A172 (cell line): ENCODE measurements at places on chromosomes 2 and 18.

- DNase-seq, result no peak
These were observed 10.3 kb downstream of the SULT1C4 start for GRCh38 chr2:108388045-108388444.

GRCh38 chr2:183919926-183920325 lies 678.4 kb upstream of the ZNF804A start:
- no peak for DNase-seq

GRCh38 chr18:32607816-32608215 lies 137.1 kb upstream of the GAREM1 start:
- DNase-seq, result no peak

GRCh38 chr2:199128476-199129229 lies 329.1 kb downstream of the SATB2 start:
- DNase-seq, result no peak

GRCh38 chr2:225192869-225193268 lies 150.6 kb upstream of the DOCK10 start:
- DNase-seq, result no peak

DNA sequence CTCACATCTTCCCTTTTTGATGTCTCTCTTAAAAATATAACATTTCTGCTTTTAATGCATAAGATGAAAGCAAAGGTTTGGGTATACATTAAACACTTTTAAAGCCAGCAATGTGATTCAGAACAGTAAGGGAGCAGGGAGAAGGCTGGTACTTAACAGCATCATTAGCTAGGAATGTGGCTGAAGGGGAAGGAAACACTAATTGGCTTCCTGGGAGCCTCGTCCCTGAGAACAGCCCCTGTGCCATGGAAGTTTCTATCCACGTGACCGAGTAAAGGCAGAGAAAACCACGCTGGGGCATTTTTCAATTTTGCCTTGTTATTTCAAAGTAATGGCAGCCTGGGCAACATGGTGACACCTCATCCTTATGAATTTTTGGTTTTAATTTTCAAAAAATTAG lies 109.2 kb upstream of the GPC1 start:
- DNase-seq, result peak; percentile 77

- DNase-seq, result peak; percentile 44
These were observed 51.4 kb downstream of the SLC38A11 start for GRCh38 chr2:164903951-164904350.

DNA sequence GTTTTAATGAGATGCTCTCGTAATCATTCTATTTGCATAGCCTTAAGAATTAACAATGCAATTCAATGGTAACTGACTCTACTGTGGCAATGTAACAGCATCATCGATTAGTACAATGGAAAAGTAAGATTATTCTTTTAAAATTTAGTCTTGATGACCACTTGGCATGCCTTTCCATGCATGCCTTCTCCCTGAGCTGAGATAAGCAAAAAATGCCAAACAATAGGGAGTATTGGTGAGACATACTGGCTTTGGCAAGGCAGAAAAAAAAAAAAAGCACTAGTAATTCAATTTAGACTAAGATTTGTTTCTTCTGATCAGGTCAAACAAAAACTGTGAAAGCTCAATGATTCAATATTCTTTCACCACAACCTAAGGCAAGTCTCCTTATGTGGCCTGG lies 110.8 kb upstream of the TRIB2 start:
- no peak for DNase-seq

DNA sequence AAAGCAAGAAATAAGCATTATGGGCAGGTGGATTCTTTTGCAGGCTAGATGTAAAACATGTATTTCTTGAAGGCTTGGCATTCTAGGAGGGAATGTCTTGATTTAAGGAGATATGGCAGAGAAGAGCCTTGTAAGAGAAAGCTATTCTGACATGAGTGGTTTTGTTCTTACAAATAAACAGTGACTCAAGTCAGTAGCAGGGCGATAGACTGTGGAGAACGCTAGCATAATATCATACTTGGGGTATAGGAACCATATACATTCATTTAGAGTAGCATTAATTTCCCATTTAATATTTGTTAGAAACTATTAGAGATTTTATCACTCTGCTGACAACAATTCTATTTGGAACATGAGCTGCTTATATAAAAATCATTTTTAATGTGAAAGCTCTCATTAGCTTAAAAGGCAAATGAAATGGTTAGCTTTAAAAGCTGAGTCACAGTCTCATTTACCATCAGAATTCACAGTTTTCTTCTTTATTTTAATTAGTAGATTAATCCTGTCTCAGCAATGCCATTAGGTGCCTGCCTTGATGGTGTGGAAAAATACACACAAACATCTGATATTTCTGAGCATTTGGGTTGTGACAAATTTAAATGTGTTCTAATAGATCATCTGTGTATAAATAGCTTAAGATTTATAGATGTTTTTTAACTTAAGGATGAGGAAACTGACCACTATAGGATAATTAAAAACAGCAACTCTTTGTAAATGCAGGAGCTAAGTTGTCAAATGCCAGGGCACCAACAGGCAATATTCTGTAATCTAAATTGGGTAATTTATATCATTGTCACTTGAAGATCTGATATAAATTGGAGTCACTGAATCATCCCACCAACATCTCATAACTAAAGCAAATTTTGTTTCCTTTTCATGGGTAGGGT lies 276.7 kb downstream of the PLCL1 start:
- no peak for DNase-seq

DNA sequence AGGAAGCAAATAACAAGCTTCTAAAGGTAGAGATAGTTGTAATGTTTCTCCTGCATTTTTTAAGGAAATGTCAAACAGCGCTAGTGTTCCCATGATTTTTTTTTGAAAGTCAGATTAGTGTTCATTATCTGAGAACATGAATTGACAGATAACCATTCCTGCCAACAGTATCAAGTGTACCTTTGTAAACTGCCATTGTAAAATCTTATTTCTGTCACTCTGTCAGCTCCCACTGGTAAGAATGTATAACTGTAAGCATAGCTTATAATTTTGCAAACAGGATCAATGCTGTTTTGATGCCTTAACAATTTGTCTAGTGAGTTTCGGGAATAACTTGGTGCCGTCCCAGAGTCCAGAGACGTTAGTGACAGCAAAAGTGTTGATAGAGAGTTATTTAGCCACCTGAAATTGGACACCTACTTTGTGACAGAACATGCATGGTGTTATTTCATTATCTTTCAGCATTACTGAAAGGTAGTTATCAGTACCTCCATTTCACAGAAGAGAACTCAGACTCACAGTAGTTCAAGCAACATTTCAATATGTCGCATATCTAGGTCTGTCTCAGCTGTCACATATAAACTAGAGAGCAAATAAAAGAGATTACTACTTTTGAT lies 221.4 kb downstream of the THSD7B start:
- no peak for DNase-seq

DNA sequence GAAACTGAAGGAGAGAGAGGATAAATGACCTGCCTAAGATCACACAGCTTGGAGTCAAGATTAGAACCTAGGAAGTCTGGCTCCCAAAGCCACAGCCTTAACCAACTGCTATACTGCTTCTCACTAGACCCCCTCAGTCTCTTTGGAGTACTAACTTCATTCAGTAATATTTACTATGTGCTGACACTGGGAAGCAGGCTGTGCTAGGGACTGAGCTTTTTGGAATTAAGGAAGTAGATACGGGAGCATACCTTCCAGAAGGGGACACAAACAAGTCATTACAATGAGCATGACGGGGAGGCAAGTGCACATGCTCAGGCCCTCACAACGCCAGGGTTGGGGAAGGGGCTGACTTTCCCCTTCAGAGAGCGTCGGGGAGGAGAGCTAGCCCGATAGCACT lies 97.7 kb downstream of the INO80D start:
- DNase-seq, result no peak

DNA sequence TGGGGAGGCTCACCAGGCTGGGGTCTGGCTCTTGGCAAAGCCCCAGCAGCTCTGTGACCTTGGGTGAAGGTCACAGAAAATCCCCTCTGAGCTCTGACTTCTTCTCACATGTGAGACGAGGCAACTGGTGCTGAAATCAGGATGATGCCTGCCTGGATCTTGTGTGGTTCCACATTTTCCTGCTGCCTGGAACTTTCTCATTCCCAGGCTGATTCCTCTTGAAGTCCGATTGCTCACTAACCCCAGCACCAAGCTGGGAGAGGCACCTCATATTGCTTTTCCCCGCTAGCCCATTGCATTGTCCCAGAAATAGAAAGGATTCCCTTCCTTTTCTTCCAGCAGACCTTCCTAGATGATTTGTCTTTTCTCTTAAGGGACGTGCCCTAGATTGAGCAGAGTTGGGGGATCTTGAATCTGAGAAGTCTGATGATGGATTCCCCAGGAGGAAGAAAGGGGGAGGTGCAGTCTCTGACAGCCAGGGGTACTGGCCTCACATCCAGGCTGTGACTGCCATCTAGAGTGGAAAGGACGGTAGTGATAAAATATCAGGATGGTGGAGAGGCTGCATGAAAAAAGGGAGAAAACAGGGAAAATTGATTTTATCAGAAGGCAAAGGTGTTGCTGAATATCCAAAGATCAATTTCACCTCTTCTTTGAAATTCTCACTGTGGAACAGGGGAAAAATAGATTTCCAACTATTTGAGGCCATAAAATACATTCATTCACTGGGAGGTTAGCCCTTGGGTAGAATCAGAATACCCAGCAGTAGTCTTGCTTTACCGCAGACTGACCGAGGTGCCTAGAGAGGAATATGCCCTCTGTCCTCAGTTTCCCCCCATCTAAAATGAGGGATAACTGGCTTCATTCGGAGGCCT lies 96.3 kb downstream of the FAM210A start:
- peak; percentile 68 for DNase-seq

GRCh38 chr18:46250812-46251173 lies 146.6 kb downstream of the HAUS1 start:
- no peak for DNase-seq

DNA sequence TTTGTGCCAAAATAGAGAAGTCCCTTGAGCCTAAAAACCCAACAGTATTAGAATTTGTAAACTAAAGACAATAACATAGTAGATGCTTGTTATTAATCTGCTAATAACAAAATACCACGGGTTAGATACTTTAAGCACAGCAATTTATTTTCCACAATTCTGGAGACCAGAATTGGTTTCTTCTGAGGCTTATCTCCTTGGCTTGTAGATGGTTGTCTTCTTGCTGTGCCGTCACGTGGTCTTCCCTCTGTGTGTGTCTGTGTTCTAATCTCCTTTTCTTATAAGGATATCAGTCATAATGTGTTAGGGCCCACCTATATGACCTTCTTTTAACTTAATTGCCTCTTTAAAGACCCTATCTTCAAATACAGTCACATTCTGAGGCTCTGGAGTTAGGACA lies 260.1 kb downstream of the CYRIA start:
- DNase-seq, result no peak

GRCh38 chr2:157024129-157024528 lies 233.4 kb upstream of the GALNT5 start:
- no peak for DNase-seq

- DNase-seq, result no peak
These were observed 155.8 kb downstream of the COL6A3 start for GRCh38 chr2:237258116-237258515.

- DNase-seq, result no peak
These were observed 1.2 kb downstream of the BABAM2 start for GRCh38 chr2:27891673-27892105.

- DNase-seq, result no peak
These were observed 1407.4 kb downstream of the SUCLG1 start for GRCh38 chr2:83051538-83052170.

DNA sequence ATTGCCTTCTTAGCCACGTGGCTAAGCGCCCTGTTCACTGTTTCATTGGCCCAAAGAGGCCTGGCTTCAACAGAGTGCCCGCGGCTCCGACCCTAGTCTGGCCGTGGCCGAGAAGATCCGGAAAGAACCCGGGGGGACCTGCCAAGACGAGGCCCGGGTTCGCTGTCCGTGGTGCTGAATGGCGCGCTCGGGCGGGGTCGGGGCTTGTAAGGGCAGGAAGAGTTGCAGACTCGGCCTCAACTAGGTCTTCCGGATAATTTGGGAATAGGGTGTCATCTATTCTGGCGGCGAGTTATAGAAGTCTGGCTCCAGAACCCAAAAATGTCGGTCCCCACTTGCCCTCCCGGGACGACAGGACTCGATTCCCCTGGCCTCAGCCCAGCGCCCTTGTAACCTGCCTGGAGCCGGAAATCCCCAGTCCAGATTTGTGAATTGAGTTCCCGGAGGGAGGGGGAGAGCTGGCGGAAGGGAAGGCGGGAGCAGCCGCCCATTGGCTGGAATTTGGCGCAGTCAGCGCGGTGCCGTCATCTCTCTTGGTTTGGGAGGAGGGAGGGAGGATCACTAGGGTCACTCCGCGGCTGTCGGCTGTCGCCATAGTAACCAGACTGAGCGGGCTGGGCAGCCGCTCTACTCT lies 3.5 kb downstream of the CDK5R2 start:
- DNase-seq, result peak; percentile 96

- no peak for DNase-seq
These were observed 151.8 kb upstream of the UNC80 start for GRCh38 chr2:209619782-209620181.

GRCh38 chr18:63161761-63162195 lies 157.8 kb downstream of the BCL2 start:
- DNase-seq, result peak; percentile 79

DNA sequence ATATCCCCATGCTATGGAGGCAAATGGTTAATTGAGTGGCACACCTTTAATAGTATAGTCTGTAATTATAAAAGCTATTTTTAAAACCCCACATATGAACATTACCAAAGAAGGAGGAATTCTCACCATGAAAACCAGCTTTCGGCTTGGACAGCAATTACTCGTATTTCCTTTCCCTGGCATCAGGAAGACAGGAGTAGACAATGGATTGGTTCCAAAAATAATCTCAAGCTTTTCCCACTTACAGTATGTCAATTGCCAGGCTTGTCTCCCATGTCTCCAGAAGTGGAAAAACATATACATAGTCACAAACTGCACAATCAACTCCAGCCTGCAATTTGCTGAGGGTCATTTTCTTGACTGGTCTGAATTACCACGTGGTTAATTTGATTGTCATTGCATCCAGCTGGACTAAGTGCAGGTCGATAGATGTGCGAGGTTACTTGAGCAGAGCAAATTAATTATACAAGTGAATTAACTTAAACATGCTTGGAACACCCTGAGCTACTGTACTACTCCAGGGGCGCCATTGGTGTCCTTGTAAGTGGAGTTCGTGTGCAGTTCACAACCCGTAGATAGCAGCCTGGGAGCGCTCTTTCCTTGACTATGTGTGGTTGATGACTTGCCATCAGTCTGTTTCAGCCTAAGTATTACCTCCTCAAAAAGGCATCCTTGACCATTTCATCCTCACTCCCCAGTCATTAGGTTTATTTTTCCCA lies 124.3 kb upstream of the PELI1 start:
- DNase-seq, result no peak

DNA sequence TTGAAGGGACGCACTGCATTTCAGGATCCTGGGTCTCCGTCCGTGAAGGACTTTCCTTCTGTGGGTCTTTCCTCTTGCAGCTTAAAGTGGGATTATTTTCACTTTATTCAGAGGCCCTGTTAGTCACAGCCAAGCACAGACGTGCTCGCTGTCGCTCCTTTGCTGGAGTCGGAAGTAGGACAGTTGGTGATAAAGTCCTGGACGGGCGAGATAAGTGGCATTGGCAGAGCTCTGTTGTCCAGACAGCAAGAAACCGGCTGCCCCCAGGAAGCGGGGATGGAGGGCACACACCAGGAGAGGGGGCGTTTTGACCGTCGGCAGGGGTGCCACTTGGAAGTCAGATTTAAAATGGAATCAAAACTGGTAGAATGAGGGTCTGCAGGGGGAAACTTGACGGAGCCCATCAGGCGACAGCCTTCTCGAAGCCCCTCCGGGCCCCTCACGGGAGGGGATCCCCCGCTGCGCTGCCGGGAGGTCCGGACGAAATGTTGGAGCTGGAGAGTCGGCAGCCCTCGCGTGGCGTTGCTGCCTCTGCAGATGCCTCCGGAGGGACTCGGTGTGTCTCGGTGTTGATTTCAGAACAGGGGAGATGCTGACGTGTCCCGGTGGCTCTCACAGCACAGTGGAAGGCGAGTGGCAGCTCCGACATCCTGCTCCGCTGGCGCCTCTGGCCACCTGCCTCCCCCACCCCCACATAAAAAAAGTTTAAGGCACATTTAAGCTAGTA lies 124.2 kb downstream of the NFATC1 start:
- DNase-seq, result no peak
